ENCODE measurements at places on chromosomes 5 and 9.

- DNase-seq, result no peak
Observed at GRCh38 chr9:118439441-118439840, 735.2 kb downstream of the TLR4 start.

GRCh38 chr9:116313638-116314037, 160.0 kb downstream of the PAPPA start:
- DNase-seq, result no peak

DNA sequence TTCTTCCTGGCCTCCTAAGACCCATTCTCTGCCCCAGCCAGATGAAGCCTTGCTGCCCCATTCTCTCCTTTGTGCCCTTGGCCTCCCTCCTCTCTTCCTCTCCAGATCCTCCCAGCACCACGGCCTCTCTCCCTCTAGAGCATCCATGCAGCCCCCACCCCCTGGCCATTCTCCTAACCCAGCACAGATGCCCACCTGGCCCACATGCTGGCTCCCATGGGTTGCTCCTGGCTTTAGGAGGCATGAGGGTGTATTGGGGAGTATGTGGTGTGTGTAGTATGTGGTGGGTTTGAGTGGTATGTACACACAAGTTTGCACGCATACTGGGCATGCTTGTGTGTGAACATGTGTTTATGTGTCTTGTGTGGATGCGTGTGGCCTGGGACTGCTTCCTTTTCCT, 47.1 kb downstream of the FOXI1 start:
- DNase-seq, result no peak

- DNase-seq, result no peak
Observed at GRCh38 chr9:96450613-96451528, 902 bp downstream of the HABP4 start.

GRCh38 chr9:31259824-31260223, 1124.6 kb upstream of the ACO1 start:
- no peak for DNase-seq

DNA sequence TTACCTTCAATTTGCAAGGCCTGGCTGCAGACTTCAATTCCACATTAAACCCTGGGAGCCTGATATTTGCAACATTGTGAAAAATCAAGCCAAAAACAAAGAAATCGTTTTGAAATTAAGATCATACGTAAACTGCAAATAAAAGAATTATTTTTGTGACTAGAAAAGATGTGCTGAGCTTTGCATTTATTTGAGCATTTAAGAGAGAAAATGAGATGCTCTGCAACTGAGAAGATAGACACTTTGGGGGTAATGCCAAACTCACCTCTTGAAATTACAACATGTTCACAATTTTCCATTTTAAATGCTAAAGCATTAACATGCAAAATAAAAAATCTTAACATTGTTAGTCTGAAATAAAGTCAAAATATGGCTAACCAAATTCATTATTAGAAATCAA, 46.6 kb downstream of the CSNK1A1 start:
- no peak for DNase-seq

DNA sequence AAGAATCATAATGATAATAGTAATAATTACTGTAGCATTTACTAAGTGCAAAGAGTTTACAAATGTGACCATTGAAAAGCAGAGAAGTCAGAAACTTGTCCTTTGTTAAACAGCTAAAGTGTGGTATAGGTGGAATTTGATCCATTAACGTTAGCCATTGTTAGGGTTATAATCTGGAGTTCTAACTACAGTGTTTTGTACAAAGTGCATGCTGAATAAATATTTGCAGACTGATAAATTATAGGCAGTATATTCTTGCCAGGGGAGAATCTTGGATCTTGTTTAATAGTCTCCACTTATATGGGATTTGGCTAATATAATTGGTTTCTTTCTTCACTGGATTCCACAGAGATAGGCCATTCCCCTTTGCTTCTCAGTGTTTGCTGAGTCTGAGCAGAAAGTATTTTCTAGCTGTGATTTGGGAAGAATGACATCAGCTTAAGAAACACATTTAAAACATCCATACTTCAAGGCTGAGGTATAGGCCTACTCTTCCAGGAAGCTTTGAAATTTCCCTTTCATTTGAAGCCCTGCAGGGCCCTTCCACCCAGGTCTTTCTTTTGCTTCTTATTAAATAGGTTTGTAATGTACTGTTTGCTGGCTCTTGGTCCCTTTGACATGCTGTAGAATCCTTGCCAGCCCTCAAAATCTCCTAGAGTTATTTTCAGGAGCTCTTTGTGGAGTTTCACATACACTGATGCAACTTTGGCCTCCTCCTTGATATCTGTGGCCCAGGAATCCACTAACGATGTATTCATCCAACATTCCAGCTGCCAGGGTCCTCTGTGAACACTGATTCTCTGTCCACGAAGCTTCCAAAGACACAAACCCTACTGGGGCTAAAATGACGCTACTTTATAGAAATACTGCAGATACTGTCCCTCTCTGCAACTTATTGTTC, 51.4 kb downstream of the ATP10B start:
- no peak for DNase-seq

- no peak for DNase-seq
Observed at GRCh38 chr5:111251921-111252320, 27.7 kb downstream of the CAMK4 start.
